ENCODE measurements at places on chromosomes 16 and 17.

GRCh38 chr17:82151106-82151957 is 53.3 kb upstream of the FASN start:
- no peak for DNase-seq

DNA sequence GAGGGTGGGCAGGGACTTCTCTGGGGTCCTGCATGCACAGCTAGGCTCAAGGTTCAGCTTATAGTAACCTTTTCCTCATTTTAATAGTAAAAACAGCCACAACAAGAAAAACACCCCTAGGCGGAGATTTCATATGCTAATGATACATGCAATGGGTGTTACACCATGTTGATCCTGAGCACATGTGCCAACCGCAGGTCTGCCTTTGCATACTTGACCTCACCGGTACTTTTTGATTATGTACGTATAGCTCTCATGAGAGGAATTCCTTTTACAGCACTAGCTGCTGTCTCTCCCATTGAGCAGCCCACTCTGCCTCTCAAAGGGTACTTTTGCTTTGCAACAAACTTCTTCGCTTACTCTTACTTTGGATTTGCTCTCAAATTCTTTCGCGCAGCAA is 1.9 kb downstream of the KRTAP4-8 start:
- no peak for DNase-seq

DNA sequence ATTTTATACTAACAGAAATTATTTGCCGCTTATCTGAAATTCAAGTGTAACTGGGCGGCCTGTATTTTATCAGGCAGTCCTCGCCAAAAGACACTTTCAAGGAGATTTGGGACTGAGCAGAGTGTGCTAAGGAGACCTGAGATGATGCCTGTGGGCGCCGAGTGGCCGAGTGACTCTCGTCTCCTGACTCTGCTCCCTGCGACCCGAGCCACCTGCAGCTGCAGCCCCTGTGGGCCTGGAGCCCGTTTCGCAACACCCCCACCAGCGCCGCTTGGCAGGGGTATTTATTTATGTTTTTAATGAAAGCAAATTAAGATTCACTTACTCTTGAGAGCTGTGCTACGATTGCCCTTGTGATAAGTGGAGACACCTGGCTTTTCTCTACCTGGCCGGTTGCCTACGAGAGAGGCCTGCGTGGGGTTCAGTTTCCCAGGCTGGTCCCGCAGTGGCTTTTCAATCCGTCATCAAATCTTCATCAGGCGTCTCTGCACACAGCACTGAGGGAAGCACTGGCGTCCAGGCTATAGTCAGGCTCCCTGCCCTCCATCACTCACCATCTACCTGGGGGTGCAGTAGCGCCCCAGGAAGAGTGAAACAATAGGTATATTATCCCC is 124.0 kb downstream of the SEC14L1 start:
- no peak for DNase-seq

- DNase-seq = peak; percentile 47
Observed at GRCh38 chr17:77324227-77324626, 183.5 kb downstream of the SEC14L1 start.

- DNase-seq = no peak
Observed at GRCh38 chr16:89690392-89690901, 4.0 kb downstream of the CDK10 start.
